ENCODE measurements at places on chromosomes 2 and 18.

DNA sequence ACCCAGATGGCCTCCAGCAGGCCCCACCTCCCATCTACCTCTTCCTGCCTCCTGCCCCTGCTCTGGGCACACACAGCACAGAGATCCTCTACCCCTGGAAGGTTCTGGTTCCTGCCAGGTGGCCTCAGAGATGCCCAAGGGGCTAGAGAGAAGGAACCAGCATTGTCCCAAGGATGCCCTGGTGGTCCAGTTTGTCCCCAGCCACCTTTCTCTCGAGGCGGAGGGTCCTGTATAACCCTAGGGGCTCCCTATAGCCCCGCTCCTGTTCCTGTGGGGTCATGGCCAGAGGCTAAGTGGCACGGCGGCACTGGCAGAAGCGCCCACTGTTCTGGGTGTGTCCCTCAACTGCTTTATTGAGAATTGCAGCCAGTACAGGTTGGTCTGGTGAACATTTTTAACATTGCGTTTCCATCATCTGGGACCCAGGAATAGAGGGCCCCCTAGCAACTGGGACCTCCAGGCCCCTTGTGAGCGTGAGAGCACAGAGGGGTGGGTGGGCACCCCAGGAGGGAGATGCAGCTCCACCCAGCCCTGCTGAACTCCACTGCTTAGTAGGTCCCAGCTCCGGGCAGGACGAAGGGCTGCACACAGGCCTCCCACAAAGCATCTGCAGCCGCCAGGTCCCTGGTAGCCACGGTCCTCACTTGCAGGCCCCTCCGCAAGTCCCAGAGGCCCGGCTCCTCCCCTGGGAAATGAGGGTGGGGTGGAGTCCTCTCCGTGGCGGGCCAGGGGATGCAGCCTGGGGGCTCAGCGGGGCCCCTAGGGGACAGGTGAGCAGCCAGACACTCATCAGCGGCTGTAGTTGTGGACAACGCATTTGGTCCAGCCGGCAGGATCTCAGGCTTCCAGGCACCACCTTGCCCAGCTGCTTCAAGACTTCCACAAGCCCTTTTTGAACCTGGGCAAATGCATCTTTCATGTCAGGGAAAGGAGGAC, 33.1 kb downstream of the GPC1 start:
- DNase-seq = peak; percentile 15

DNA sequence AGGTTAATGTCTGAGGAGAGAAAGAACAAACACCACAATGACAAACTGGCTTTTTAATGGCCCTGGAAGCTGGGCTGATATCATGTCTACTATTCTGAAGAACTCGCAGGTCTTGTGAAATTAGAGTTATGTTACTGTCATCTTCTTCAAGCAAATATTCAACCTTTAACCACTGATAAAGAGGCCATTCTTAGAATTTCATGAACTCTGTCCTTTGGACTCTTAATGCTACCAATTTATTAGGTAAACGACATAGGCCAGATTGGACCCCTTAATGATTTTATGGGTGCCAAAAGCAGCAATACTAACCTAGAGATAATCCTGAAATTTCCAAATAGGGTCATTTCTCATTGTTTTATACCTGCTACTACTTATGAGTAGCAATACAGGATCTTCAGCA, 109.0 kb upstream of the ACVR1C start:
- DNase-seq = no peak

GRCh38 chr2:11712866-11713265, 33.6 kb upstream of the LPIN1 start:
- no peak for DNase-seq

DNA sequence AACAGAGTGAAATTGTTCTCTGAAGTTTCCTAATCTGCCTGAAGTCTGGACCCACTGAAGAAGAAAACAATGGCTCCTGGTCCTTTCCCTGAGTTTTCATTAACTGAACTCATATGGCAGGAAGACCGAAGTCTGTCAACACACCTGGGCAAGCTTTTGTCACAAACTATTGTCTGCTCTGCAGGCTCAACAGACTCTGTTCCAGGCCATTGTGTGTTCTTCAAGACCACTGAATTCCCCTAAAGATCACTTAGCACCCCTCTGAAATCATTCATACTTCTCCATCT, 6.6 kb upstream of the TMEM37 start:
- DNase-seq = no peak

GRCh38 chr2:1431886-1432400, 18.7 kb downstream of the TPO start:
- no peak for DNase-seq

DNA sequence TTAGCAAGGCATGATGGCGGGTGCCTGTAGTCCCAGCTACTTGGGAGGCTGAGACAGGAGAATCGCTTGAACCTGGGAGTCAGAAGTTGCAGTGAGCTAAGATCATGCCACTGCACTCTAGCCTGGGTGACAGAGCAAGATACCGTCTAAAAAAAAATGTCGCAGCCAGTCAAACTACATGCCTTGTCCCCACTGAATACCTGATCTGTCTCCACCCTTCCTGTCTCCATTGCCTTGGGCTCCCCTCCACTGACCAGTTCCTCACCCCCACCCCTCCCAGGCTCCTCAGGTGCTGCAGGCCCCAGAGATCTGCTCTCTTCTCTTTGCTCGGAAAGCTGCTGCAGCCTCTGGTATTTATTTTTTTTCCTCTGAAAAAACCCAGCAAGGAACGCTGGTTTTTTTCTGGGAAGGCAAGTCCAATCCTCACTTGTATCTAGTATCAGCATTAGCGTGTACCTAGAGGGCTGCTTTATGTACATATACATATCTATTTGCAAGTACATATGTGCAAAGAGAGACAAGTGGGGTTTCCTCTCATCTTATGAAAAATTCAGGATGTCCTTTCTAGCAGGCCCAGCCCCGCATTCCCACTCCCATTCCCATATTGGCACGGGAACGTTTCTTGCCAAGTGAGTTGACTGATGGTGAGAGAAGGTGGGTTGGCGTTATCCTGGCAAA, 4.4 kb downstream of the PSD4 start:
- DNase-seq = no peak

DNA sequence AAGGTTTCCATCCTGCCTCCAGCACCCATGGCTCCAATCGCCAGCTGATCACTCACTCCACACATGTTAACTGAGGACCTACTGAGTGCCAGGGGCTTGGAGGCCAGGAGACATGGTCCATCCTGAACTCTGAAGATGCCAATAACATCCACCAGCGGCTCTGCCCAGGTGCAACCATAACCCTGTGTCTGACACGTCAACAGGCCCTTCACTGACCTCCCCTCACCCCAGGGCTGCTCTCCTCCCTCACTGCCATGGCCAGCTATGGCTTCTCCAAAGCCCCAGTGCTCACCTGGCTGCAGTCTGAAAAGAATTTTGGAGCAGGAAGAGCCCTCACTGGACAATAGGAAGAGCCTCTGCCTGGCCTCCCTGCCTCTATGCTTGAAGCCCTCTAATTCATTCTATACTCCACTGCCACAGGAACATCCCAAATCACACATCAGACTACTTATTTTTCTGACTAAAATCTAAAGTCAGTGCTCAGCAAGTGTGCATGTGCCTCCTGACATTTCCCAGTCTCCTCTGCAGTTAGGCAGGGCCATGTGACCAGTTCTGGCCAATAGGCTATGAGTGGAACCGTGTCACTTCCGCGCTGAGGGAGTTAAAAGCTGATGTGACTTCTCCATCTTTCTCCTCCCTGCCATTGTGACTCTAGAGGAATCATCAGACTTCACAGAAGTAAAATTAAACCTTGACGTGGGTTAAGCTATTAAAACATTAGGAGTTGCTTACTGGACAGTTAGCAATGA, 37.2 kb downstream of the ZBTB7C start:
- DNase-seq = no peak

GRCh38 chr2:168574856-168575630, 119.0 kb downstream of the CERS6 start:
- no peak for DNase-seq

GRCh38 chr2:217863883-217864282, 138.9 kb downstream of the TNS1 start:
- DNase-seq = no peak

DNA sequence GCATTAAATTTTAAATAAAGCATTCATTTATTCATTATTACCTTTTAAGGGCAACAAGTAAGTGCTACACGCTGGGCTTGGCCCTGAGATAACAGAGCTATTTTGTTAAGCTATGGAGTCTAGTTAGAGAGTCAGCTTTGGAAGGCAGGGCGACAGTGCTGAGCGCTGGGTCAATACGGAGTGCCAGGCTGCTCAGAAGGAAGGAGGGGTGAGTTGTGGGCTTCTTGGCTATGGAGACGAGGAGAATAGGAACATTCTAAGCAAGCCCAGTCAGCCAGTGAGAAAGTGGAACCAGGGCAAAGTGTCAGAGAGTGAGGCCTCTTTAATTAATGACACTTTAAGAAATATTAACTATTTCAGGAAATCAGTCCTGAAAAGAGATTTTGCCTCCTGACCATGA, 288.4 kb downstream of the LRRTM1 start:
- no peak for DNase-seq

- DNase-seq = peak; percentile 21
These were observed 438.6 kb downstream of the DLGAP1 start for GRCh38 chr18:4016391-4017049.

GRCh38 chr2:64036034-64036705, 16.9 kb upstream of the VPS54 start:
- peak; percentile 86 for DNase-seq

- peak; percentile 68 for DNase-seq
These were observed at the start of gene NCKAP1 for GRCh38 chr2:183038341-183039300. Gene NCKAP1 (minus strand): TSS chr2:183038457. CDS start chr2:183038099, 358 bp downstream.

- DNase-seq = peak; percentile 11
These were observed 13.2 kb upstream of the DNAJC27 start for GRCh38 chr2:24984912-24985311.

DNA sequence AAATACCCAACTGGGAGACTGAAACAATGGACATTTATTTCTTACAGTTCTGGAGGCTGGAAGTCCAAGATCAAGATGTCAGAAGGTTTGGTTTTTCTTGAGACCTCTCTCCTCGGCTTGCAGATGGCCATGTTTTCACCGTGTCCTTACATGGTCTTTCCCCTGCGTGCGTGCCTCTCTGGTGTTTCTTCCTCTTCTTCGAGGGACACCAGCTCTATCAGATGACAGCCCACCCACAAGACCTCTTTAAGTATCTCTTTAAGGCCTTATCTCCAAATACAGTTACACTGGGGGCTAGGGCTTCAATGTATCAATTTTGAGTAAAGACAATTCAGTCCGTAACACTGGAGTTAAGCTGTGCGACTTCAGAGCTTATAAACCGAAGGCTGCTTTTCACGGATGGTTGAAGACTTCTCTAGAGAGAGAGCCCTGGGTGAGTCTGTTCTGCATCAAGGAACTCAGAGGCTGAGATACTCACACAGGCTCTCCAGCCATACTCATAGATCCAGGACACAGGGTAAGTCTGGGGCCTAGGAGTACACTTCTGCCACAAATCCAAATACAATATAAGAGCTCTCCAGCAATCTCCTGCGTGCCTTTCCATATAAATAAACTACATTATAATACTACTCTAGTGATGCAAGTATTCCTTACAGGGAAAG, 339.9 kb upstream of the PKDCC start:
- no peak for DNase-seq

All from fibroblast of mammary gland (primary cell).